ENCODE measurements at places on chromosomes 1 and 21.

DNA sequence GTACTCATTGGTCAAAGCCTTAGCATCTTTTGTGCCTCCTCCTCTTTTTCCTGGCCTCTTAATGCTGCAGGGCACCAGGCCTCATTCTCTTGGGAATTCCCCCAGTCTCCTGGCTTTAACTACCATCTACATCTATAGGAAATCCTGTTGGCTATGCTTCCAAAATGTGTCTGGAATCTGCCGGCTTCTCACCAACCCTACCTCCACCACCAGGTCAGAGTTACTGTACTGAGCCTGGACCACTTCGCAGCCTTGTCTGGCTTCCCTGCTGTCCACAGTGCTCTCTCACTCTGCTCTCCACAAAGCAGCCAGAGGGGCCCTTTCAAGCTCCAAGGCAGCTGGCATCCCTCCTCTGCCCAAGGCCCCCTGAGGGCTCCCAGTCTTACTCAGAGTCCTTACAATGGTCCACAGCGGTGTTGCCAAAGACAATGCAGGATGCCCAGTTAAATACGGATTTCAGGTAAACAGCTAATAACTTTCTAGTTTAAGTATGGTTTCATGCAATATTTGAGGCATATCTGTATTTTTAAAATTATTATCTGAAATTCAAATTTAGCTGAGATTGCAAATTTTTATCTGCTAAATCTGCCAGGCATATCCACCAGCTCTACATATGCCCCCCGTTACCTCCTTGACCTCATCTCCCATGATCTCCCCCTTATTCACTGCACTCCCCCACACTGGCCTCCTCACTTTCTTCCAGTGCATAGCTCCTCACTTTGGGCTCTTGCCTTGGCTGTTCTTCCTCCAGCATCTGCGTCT lies 34.5 kb upstream of the FAM163A start:
- H3K36me3 ChIP-seq = no peaks in the 10 kb centered on the region
- DNase-seq = no peak
- H3K4me3 ChIP-seq = no peak overlapping the region
- peaks cover 15% of the 10 kb centered on the region for H3K4me1 ChIP-seq
- no peak overlapping the region for H3K27ac ChIP-seq

GRCh38 chr1:185070051-185070450 lies 24.7 kb downstream of the RNF2 start:
- DNase-seq = no peak
- no peaks in the 10 kb centered on the region for H3K36me3 ChIP-seq
- H3K4me1 ChIP-seq = peaks cover 20% of the 10 kb centered on the region
- H3K27me3 ChIP-seq = no peaks in the 10 kb centered on the region

GRCh38 chr1:86972262-86972661 lies 57.8 kb downstream of the HS2ST1 start:
- H3K4me1 ChIP-seq = peaks cover 4% of the 10 kb centered on the region
- H3K27ac ChIP-seq = no peak overlapping the region
- DNase-seq = no peak
- H3K27me3 ChIP-seq = no peaks in the 10 kb centered on the region
- no peaks in the 10 kb centered on the region for H3K36me3 ChIP-seq
- no peak overlapping the region for H3K4me3 ChIP-seq

GRCh38 chr21:42748620-42749176 lies 95.3 kb downstream of the PDE9A start:
- no peaks in the 10 kb centered on the region for H3K27me3 ChIP-seq
- peaks cover 49% of the 10 kb centered on the region for H3K4me1 ChIP-seq

DNA sequence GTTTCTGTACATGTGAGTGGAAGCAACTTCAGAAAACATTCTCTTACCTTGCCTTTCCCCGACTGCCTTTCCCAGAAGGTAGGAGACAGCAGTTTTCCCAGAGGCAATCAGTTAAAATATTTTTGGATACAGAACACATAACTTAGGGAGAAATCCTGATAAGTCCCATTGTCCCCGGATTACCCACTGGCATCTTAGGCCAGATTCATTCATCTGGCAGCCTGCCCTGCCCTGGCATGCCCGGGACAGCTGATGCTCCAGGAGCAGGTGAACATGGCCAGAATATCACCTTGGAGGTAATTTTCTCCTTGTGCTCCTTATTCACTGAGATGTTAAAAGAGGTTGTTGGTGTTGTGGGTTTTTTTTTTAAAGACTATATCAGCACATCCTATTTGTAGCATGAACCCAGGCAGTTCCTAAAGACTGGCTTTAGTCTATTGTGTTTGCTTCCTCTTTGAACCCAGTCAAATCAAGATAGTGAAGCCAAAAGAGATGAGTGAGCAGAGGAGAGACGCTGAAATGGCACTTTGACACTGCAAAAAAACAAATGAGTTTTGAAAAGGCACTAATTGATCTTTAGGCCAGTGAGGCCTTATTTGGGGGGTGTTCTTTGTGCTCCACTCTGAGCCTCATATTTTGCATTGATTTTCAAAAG lies 139.6 kb downstream of the PLPP3 start:
- no peaks in the 10 kb centered on the region for H3K27me3 ChIP-seq
- no peak for DNase-seq
- no peak overlapping the region for H3K4me3 ChIP-seq
- H3K36me3 ChIP-seq = no peaks in the 10 kb centered on the region

- H3K4me3 ChIP-seq = no peak overlapping the region
- H3K4me1 ChIP-seq = no peaks in the 10 kb centered on the region
- no peak for DNase-seq
- H3K27ac ChIP-seq = no peak overlapping the region
These were observed 16.7 kb upstream of the WNT2B start for GRCh38 chr1:112492076-112492475.

GRCh38 chr1:200693327-200693726 lies 23.6 kb upstream of the DDX59 start:
- no peak overlapping the region for H3K27ac ChIP-seq
- H3K27me3 ChIP-seq = no peaks in the 10 kb centered on the region
- no peak overlapping the region for H3K4me3 ChIP-seq
- no peaks in the 10 kb centered on the region for H3K36me3 ChIP-seq
- no peak for DNase-seq

DNA sequence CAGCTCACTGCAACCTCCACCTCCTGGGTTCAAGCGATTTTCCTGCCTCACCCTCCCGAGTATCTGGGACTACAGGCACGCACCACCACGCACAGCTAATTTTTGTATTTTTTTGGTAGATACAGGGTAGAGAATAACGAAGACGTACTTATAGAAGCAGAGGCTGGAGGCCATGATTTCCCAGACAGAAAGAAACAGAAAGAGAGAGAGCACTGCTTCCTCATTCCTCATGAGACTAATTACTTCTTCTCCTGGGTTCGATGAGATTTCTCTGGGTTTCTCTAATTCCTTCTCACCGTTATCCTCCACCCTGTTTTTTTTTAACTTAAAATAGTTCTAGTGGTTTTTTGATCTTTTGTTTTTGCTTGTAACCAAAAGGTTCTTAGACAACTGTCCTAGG lies 23.4 kb upstream of the PTP4A2 start:
- no peaks in the 10 kb centered on the region for H3K27me3 ChIP-seq
- peak overlapping the region; percentile 34 for H3K27ac ChIP-seq
- peaks cover 14% of the 10 kb centered on the region for H3K4me1 ChIP-seq

Data from tibial nerve (tissue), 4 donors.